ENCODE measurements at places on chromosomes 2 and 18. TPM values are rescaled to one million over a fixed set of nuclear protein-coding genes. Genes with fewer than 3 reads are reported as not detected.

GRCh38 chr2:34388446-34388845 lies 789.3 kb upstream of the FAM98A start:
- no peak overlapping the region for H3K27ac ChIP-seq
- DNase-seq = no peak
- no peaks in the 10 kb centered on the region for H3K36me3 ChIP-seq
- H3K27me3 ChIP-seq = no peaks in the 10 kb centered on the region
- H3K4me1 ChIP-seq = peaks cover 5% of the 10 kb centered on the region

- peaks cover 9% of the 10 kb centered on the region for H3K4me1 ChIP-seq
- no peaks in the 10 kb centered on the region for H3K27me3 ChIP-seq
- H3K4me3 ChIP-seq = no peak overlapping the region
- H3K27ac ChIP-seq = no peak overlapping the region
- no peaks in the 10 kb centered on the region for H3K36me3 ChIP-seq
Measured at GRCh38 chr2:184178229-184178628, 420.1 kb upstream of the ZNF804A start.

DNA sequence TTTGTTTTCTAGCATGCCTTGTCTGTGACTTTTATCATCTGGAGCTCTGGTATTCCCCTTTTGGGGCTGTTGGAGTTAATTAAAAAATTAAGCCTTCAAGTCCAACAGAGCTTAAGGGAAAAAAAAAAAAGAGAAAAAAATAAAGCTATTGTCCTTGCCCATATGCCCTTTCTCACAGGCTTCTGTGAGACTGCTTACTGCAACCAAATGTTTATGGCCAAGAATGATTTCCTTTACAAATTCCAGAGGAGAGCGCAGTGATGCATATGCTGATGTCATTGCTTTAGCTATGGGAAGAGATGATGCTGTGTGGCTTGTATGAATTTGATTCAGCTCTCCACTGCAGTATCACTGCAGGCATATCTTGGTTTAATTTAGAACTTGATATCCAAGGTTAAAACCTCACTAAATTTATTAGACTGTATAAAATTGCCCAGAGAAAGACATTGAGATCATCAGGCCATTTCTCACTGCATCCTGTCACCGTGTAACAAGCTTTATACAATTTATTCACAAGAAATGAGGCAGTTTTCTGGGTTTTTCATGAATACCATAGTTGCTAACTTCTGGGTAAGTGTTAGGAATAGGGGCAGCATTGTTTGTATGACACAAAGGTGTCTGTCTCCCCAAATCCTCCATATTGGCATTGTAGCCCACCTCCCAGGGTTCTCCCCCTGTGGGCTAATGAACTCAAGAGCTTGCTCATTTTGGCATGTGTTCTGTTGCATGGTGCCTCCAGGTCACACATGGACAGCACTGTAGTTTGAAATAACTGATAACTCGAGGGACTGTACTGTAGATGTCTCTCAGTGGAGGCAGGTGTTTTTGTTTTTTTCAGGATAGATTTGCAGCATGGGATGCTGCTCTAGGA lies 85.0 kb downstream of the TANC1 start:
- DNase-seq = no peak
- H3K36me3 ChIP-seq = no peaks in the 10 kb centered on the region
- H3K27ac ChIP-seq = no peak overlapping the region
- no peak overlapping the region for H3K4me3 ChIP-seq
- no peaks in the 10 kb centered on the region for H3K27me3 ChIP-seq

DNA sequence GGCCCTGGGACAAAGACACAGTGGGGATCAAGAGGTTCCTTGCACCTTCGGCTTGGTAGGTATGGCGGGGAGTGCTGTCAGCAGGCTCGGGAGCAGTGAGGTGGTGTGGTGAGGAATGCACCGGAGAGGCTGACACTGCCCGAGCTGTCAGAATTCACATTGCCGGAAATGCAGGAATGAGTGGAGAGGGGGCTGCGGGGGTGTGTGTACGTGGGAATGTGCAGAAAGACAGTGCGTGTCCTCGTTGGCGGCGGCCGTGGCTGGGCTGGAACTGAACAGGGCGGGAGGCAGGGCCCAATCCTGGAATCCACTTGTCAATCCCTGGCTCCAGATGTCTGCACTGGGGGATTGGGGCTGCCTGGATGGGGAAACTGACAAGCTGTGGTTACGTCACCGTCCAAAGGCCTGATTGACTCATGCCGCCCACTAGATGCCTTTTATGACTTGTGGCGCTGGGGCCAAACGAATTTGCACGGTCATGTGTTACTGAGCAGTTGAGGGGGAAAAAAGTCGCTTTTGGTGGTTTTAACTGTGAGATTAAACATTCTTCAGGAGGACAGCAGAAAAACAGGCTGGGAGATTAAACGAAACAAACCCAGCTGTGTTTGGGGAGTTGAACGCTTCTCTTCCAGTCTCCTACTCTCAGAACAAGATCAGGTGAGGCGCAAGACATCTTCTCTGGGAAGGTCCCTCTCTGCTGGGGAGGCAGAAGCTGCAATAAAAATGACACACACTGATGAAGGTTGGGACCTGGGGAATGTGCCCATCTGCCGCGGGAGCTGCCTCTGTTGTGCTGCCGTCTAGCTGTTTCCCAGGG lies 189.4 kb upstream of the GLI2 start:
- no peak for DNase-seq
- H3K36me3 ChIP-seq = no peaks in the 10 kb centered on the region
- H3K27me3 ChIP-seq = peaks cover 14% of the 10 kb centered on the region
- no peak overlapping the region for H3K27ac ChIP-seq

DNA sequence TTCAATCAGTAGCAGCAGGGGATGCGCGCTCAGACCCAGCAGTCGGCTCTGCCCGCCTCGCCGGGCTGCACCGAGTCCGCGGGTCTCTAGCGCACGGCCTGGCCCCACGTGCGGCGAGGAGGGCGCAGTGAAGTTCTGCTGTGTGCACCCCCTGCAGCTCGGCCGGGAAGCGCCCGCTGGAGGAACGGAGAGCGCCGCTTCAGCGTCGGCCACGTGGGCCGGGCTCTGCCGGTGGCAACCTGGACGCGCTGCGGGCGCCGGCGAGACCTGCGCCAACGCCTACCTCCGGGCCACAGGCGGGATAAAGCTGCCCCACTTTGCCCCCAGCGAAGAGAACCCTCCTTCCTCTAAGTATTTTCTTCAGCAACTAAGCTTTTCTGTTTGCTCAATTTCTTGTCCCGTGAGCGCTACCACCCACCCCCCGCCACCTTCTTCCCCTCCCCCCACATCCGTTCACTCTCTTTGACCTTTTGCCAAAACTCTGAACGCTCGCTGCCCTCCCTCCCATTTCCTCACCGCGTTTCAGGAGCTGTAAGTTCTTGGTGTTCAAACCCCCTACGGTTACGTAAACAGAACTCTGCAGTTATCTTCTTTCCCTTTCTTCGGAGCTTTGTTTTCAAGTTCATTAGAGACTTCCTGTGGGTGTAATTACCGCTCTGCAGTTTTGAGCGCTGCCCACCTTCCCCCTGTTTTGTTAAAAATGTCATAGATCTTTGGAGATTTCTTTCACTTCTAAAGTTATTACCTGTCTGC lies 42.6 kb upstream of the EDAR start:
- H3K36me3 ChIP-seq = peaks cover 6% of the 10 kb centered on the region
- peak overlapping the region; percentile 73 for H3K4me3 ChIP-seq
- H3K27me3 ChIP-seq = peaks cover 61% of the 10 kb centered on the region
- peak; percentile 52 for DNase-seq

DNA sequence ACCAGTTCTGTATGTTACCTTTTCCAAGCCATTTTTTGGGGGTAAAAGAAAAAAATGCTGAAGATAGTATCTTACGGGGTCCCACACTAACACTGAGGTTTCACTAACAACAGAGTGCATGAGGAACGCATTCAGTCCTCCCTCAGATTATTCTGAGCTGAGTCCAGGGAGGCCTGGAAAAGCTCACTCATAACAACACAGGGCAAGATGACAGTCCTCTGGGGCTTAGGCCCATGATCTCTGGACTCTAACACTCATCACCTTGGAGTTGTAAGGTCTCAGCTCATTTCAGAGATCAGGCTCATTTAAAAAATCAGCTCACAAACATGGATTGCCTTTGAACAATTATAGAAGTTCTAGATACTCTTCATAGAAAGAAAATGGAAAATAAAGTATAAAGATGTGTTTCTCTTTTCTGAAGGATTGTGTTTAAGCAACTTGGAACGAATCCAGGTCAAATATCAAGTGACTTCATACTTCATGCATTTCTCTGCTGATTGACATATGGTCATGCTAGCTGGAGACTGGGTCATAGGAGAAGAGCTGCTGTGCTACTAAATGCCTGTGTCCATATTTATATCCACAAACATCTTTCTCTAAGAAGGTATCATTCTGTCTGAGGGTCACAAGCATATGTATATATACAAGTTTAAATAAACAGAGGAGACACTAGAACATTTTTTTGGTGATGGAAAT lies 265.8 kb downstream of the ALK start:
- H3K4me3 ChIP-seq = no peak overlapping the region
- no peaks in the 10 kb centered on the region for H3K36me3 ChIP-seq
- no peak overlapping the region for H3K27ac ChIP-seq
- no peaks in the 10 kb centered on the region for H3K27me3 ChIP-seq
- peaks cover 3% of the 10 kb centered on the region for H3K4me1 ChIP-seq
- DNase-seq = no peak

DNA sequence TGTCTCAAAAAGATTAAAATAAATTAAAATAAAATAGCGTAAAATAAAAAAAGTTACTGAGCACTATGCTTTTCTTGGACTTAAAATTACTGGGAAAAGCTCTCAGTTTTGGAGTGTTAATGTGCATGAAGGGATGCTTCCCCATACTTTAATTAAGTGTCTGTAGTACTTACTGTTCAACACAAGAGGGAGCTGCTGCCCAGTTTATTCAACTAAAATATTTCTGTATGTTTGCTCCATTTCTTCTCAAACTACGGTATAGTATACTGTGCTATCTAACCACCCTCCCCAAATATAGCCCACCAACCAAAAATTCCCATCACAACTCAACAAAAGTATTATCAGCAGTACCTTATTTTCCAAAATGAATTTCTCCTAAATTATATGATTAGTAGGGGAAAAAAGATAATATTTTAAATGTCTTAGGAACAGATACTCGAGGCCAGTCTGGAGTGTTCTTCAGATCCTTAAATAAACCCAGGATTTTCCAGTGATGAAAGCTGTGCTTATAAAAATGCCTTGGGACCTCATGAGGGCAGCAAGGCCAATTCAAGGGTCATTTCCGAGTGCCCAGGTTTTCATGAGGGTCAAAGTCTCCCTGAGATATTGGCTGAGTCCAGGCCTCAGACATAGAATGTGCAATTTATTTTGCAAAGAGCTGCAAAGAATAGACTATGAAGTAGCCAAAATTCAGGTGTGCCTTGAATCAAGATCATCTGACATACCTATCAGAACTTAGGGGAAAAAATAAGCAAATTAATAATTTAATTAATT lies 64.1 kb downstream of the CHRNA1 start:
- no peak overlapping the region for H3K4me3 ChIP-seq
- no peaks in the 10 kb centered on the region for H3K27me3 ChIP-seq
- no peaks in the 10 kb centered on the region for H3K36me3 ChIP-seq
- H3K4me1 ChIP-seq = peaks cover 16% of the 10 kb centered on the region

DNA sequence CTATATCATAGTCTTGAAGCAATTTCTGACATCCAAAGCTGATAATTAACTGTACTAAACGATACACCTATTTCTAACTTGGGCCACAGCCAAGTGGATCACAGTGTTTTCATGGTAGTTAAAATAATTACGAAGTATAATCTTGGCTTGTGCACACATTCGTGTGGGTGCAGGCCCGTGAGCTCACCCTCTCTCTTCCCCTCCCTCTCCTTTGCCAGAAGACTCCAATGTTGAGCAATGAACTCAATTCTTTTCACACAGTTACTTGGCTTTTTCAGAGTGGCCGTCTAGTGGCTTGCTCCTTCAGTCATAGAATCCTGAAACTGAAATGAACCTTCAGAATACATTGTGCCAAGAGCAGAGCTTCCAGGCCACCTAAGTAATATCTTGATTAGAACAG lies 178.7 kb downstream of the NCKAP5 start:
- H3K4me3 ChIP-seq = no peak overlapping the region
- no peak overlapping the region for H3K27ac ChIP-seq
- DNase-seq = no peak
- H3K4me1 ChIP-seq = peaks cover 6% of the 10 kb centered on the region
- peaks cover 38% of the 10 kb centered on the region for H3K36me3 ChIP-seq

Gene ICA1L
- total RNA-seq = 3.1 TPM

Gene SUCLG1
- total RNA-seq = 52.4 TPM

Gene CACNB4
- 6.9 TPM for total RNA-seq

Gene RAPGEF4
- total RNA-seq = 0.78 TPM

Gene SERPINB3
- 0.11 TPM for total RNA-seq

Gene DPYSL5
- total RNA-seq = 9.2 TPM

Gene GALNT3
- total RNA-seq = 20.5 TPM

Gene ADAM23
- total RNA-seq = 24.3 TPM

Measured in WTC11 (cell line).